Endothelial cell of umbilical vein (primary cell): ENCODE measurements at places on chromosomes 11 and 22. TPM values are rescaled to one million over a fixed set of nuclear protein-coding genes. Genes with fewer than 3 reads are reported as not detected.
A peak's percentile ranks its signal among the peaks of the same experiment; 100 is the strongest.

HTR3A gene
- not detected in 2 replicates for total RNA-seq

FBLN1 gene
- total RNA-seq, result 1.3 and 4.0 TPM in 2 replicates

GAL gene
- 6.1 and 9.8 TPM in 2 replicates for total RNA-seq

ROBO3 gene
- 19.3 and 27.1 TPM in 2 replicates for total RNA-seq

MRGPRX3 gene
- not detected in 2 replicates for total RNA-seq

GRCh38 chr11:96147186-96147585 is 195.8 kb downstream of the MAML2 start:
- no peak overlapping the region for H3K4me3 ChIP-seq
- H3K4me1 ChIP-seq, result peaks cover 48% of the 10 kb centered on the region
- no peaks in the 10 kb centered on the region for H3K27me3 ChIP-seq
- peak overlapping the region; percentile 48 for H3K27ac ChIP-seq

- no peaks in the 10 kb centered on the region for H3K27me3 ChIP-seq
- H3K4me3 ChIP-seq, result no peak overlapping the region
- H3K27ac ChIP-seq, result no peak overlapping the region
- H3K36me3 ChIP-seq, result no peaks in the 10 kb centered on the region
- H3K4me1 ChIP-seq, result no peaks in the 10 kb centered on the region
Measured at GRCh38 chr11:100316952-100317351, 370.1 kb upstream of the ARHGAP42 start.

- DNase-seq, result no peak
- H3K27ac ChIP-seq, result no peak overlapping the region
- no peaks in the 10 kb centered on the region for H3K27me3 ChIP-seq
- peaks cover 19% of the 10 kb centered on the region for H3K4me1 ChIP-seq
- peaks cover 40% of the 10 kb centered on the region for H3K36me3 ChIP-seq
Measured at GRCh38 chr22:30416403-30416802, 9.2 kb upstream of the MTFP1 start.

- peak; percentile 50 for DNase-seq
- no peak overlapping the region for H3K4me3 ChIP-seq
- peak overlapping the region; percentile 74 for H3K27ac ChIP-seq
- peaks cover 34% of the 10 kb centered on the region for H3K4me1 ChIP-seq
Measured at GRCh38 chr11:28090052-28090749, 17.8 kb downstream of the KIF18A start.

DNA sequence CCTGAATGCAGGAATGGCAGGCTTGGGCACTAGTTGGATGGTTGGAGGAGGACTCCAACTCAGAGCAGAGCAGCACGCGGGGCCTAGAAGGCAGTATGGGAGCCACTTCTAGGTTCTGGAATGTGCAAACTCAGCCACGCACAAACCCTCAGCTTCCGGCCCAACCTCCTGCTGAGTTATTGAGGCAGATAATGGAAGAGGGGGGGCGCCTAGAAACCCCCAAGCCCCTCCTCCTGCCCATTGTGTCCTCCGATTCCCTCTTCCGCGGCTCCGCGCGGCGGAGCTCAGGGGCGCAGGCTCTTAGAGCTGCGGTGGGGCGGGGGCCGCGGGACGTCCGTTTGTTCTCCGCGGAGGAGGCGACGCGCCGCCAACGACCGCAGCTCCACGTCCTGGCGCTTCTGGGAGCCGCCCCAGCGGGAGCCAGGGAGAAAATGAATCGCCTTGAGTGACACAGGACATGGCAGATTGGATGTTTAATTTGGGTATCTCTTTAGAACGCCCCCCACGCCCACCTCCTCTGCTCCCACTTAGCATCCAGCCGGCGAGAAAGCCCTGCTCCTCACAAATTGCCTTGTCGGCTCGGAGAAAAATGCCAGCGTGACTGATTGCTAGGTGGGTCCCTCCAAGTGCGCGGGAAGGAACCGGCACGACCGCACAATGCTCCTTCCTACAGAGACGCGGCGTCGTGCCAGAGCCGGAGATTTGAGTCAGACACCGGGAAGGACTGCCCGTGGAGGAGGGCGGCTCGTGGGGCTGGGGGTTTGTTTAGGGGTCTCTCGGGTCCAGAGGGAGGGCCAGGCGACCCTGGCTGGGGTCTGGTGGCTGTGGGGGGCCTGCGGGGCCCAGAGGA is 144.6 kb downstream of the NECTIN1 start:
- H3K27me3 ChIP-seq, result peaks cover 4% of the 10 kb centered on the region
- H3K4me3 ChIP-seq, result peak overlapping the region; percentile 41
- peak; percentile 64 for DNase-seq

DNA sequence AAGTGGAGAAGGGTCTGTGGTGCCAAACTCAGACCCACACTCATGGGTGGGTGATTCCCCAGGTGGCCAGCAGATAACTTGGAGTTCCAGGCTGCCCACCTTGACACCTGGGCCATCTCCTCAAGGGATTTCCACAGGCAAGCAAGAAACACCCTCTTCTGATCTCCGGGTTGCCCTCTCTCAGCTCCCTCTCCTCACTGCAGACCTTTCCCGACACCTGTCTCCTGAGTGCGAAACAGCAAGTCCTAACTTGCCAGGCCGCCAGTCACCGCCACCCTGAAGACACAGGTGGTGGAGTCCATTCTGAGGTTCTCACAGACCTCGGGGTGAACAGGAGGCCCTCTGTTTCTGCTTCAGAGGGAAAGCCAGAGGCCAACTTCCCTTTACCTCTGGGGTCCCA is 16.6 kb downstream of the GALNT18 start:
- H3K27me3 ChIP-seq, result no peaks in the 10 kb centered on the region
- H3K27ac ChIP-seq, result no peak overlapping the region
- H3K36me3 ChIP-seq, result no peaks in the 10 kb centered on the region
- DNase-seq, result no peak
- H3K4me3 ChIP-seq, result no peak overlapping the region
- H3K4me1 ChIP-seq, result no peaks in the 10 kb centered on the region

GRCh38 chr22:17570851-17571631 is 7.7 kb downstream of the SLC25A18 start:
- peaks cover 3% of the 10 kb centered on the region for H3K4me1 ChIP-seq
- no peak overlapping the region for H3K27ac ChIP-seq
- no peaks in the 10 kb centered on the region for H3K27me3 ChIP-seq
- no peaks in the 10 kb centered on the region for H3K36me3 ChIP-seq
- no peak for DNase-seq
- no peak overlapping the region for H3K4me3 ChIP-seq

GRCh38 chr11:69680688-69681087 is 5.5 kb upstream of the LTO1 start:
- no peaks in the 10 kb centered on the region for H3K27me3 ChIP-seq
- H3K4me3 ChIP-seq, result no peak overlapping the region
- H3K36me3 ChIP-seq, result no peaks in the 10 kb centered on the region
- no peaks in the 10 kb centered on the region for H3K4me1 ChIP-seq
- H3K27ac ChIP-seq, result no peak overlapping the region
- DNase-seq, result no peak

DNA sequence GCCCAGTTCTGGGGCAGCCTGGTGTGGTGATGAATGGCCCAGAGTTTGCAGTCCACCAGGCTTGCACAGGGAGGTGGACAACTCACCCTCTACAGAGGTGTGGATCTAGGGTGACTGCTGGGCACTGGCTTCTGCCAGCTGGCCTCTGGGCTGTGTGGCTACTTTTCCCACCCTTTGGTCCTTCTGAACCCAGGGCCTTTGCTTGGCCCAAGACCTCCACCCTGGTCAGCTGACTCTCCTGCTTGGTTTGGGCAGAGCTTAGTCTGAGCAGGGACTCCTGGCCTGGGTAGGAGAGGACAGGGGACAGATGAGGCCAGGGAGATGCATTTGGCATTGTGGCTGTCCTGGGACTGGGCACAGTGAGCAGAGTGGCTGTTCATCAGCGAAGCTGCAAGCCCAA is 83.0 kb upstream of the SHANK2 start:
- H3K36me3 ChIP-seq, result no peaks in the 10 kb centered on the region
- DNase-seq, result no peak
- H3K27ac ChIP-seq, result no peak overlapping the region
- no peak overlapping the region for H3K4me3 ChIP-seq
- H3K4me1 ChIP-seq, result no peaks in the 10 kb centered on the region

GRCh38 chr11:81059356-81059755 is 1618.5 kb upstream of the TENM4 start:
- H3K4me1 ChIP-seq, result no peaks in the 10 kb centered on the region
- DNase-seq, result no peak
- no peak overlapping the region for H3K27ac ChIP-seq
- H3K27me3 ChIP-seq, result no peaks in the 10 kb centered on the region
- H3K4me3 ChIP-seq, result no peak overlapping the region

DNA sequence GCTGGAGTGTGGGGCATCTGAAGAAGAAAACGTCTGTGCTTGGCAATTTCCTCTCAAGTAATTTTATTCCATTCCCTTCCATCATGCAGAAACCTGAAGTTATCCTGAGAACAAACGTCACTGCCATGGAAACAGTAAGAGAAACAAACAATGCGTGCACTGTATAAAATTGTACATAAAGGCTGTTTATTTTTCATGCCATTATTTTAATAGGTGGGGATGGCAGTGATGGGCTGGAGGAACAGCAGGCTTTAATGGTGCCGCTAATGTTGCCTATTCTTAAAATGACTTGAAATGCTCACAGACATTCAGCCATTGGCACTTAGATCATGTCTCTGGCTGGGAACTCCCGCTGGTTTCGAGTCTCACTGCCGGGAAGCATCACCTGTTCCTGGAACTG is 7.5 kb upstream of the SEZ6L start:
- no peak for DNase-seq
- H3K27ac ChIP-seq, result no peak overlapping the region
- H3K36me3 ChIP-seq, result no peaks in the 10 kb centered on the region
- no peak overlapping the region for H3K4me3 ChIP-seq

GRCh38 chr11:19919050-19919561 is 206.5 kb downstream of the NAV2 start:
- DNase-seq, result peak; percentile 95
- H3K4me3 ChIP-seq, result no peak overlapping the region
- peak overlapping the region; percentile 58 for H3K27ac ChIP-seq

DNA sequence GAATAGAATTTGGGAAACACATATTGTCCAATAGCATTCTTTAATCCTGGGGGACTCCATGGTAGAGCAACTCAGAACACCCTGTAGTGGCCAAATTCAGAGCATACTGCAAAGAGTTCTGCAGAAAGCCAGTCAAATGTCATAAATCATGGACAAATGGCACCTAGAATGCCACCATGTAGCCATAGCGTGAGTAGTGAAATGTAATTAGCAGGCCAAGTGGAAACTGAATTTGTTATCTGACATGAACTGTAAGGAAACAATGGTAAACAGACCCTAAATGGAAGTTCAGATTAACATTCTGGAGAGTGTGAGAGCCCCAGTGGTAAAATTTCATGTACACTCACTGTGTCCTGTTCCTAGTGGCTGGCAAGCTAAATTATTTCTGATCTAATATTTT is 7.0 kb upstream of the PRSS23 start:
- no peaks in the 10 kb centered on the region for H3K27me3 ChIP-seq
- H3K27ac ChIP-seq, result no peak overlapping the region
- no peaks in the 10 kb centered on the region for H3K36me3 ChIP-seq
- H3K4me3 ChIP-seq, result no peak overlapping the region
- DNase-seq, result no peak

DNA sequence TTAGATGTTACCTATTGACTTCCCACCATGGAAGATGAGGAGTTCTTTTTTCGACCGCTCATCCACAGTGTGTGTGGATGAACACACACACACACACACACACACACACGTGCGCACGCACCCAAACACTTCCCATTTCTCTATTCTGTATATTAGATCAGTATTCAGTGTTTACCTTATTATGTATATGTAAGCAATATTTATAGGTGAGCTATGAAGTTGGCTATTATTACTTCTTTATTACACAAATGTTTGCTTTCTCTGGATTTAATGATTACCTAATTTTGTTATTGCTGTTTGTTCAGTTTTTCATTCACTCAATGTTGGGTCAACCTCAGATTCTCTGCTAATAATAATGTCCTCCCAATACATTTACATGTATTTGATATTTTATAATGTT is 721.0 kb downstream of the NELL1 start:
- no peak overlapping the region for H3K4me3 ChIP-seq
- no peaks in the 10 kb centered on the region for H3K27me3 ChIP-seq
- H3K36me3 ChIP-seq, result no peaks in the 10 kb centered on the region
- H3K4me1 ChIP-seq, result no peaks in the 10 kb centered on the region

GRCh38 chr11:58061813-58062212 is 31.1 kb downstream of the OR6Q1 start:
- no peak overlapping the region for H3K27ac ChIP-seq
- H3K27me3 ChIP-seq, result peaks cover 2% of the 10 kb centered on the region

DNA sequence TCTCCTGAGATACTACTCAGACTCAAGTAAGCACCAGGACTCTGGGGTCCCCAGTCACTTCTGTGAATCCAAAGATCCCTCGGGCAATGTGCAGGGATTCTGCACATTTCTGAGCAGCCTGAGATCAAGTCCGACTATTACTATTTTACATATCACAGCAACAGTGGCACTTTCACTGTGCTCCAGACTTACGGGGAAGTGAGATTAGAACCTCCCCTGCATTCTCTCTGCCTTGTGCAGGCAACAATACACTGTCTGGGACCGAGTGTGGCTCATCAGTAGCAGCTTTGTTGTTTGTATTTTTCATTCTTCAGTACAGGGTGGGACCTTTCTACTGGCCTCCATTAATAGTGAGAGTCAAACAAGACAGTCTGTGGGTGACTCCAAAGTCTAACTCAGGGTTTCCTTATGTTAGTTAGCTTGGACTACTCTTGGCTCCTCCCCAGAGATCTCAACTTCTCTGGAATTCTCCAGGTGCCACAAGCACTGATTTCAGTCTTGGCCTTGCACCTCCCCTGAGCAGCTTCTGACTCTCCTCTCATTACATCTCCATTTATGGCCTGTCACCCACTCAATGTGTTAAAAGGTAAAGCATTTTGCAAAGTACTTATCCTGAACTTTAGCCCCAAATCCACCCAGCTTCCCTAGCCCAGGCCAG is 76.2 kb upstream of the TOP3B start:
- H3K36me3 ChIP-seq, result no peaks in the 10 kb centered on the region
- DNase-seq, result no peak
- H3K4me1 ChIP-seq, result no peaks in the 10 kb centered on the region
- H3K4me3 ChIP-seq, result no peak overlapping the region
- peaks cover 17% of the 10 kb centered on the region for H3K27me3 ChIP-seq
